CD4-positive, alpha-beta T cell treated with Interleukin-12 subunit alpha and Interleukin-12 subunit beta, for 1 hour (primary cell): ENCODE measurements at places on chromosomes 16 and 17.
A peak's percentile ranks its signal among the peaks of the same experiment; 100 is the strongest.

DNA sequence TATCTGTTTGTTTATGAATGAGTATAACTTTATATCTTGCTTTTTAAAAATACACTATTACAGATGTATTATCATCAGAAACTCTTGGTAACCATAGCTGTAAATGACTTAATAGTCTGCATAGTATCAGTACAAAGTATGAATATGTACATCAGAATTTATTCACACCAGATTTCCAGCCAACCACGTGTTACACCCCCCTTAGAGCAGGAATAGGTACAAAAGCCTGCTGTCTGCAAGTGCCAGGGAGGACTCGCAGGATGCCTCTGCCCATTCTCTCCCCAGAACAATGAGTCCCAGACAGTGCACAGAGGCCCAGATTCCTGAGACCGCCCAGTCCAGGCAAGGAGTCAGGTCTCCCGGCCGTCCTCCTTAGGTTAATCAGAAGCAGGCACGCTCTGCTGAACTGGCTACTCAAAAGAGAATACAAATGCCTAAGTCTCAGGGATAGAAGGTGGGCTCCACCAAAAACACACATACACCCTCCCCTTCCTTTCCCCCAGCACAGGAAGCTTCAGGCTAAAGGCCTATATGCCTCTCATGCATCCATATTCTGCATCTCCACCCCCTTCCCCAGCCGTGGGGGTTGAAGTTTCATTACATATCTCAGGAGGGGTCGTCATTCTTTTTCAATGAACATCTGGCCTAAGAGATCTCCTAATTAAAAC is 159.1 kb upstream of the CDH11 start:
- no peak for DNase-seq

DNA sequence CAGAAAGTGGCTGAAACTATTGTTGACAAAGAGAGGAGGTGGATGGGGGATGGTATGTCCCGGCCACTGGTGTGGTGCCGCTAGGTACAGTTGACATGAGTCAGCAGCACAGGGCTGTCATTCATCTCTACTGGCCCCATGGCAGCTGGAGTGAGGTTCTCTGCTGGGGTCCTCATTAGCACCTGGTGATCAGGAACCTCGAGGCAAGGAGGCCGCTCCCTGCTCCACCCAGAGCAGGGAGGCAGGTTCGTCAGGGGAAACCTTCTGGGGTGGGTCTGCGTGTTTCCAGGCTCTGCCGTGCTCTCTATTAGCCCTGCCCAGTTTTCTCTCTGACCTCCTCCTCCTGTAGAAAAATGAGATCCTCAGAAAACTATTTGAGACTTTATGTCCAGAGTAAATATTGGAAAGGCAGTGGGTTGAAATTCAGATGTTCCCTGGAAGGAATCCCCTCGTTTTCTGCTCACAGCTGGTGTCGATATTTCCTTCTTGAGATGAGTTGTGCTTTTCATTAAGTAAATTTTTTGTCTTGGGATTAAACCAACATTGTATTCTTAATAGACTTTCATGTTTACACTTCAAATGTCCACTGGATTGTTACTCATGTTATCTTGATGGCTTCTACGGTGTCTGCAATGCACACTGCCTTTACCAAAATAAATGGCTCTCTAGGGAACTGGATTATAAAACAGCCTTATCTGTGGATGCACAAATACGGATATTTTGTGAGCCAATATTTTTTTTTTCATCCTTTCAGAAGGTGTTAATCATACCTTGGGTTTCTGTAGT is 7.1 kb downstream of the NTN1 start:
- DNase-seq: no peak

DNA sequence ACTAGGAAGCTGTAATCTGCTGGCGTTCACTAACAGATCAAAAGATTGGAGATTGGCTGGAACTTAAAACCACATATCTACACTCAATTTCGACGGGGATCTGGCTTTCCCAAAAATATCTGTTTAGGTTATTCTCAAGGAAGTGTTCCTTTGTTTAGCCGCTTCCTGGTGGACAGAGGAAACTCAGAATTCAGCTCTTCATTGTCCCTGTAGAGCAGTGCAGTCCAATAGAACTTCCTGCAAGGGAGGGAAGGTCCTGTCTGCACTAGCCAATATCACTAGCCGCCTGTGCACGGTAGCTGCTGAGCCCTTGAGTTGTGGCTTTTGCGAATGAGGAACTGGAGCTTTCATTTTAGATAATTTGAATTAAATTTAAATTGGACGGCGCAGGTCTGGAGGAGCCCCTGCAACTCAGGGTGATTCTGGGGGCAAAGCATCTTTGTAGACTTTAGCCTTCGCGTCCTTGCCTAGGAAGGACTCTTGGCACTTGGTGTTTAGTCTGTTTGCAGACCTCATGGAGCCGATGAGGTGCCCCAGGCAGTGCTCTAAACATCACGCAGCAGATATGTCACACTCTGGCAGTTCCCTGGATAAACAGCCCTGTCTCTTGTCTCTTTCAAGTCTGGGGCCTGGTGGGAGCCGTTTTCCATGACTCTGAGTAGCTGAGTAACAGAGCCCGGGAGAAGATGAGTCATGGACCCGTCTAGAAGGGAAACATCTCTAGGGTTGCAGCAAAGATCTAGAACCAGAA is 122.2 kb downstream of the CCDC182 start:
- DNase-seq: no peak

DNA sequence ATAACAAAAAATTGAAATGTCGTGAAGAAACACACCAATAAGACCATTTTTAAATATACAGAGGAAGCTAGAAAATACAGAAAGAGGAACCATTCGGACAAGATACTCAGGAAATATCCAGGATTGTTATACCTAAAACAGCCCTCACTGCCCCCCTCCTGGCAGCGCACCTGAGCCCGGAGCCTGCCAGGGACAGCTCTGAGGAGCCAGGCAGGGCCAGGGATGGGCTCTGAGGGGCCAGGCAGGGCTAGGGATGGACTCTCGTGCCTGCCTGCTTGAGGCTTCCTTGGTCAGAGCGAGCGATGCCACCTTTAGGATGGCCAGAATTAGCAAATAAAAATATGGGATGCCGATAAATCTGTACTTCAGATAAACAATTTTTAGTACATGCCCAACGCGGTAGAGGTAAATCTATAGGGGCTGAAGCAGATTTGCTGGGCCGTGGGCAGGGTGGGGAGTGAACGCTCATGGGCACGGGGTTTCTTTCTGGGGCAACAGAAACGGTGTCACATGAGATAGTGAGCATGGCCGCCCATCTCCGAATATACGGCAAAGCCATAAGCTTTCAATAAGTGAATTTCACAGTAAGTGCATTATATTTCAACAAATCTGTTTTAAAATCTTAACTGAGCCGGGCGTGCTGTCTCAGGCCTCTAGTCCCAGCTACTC is 18.2 kb upstream of the CSNK1D start:
- DNase-seq: no peak

DNA sequence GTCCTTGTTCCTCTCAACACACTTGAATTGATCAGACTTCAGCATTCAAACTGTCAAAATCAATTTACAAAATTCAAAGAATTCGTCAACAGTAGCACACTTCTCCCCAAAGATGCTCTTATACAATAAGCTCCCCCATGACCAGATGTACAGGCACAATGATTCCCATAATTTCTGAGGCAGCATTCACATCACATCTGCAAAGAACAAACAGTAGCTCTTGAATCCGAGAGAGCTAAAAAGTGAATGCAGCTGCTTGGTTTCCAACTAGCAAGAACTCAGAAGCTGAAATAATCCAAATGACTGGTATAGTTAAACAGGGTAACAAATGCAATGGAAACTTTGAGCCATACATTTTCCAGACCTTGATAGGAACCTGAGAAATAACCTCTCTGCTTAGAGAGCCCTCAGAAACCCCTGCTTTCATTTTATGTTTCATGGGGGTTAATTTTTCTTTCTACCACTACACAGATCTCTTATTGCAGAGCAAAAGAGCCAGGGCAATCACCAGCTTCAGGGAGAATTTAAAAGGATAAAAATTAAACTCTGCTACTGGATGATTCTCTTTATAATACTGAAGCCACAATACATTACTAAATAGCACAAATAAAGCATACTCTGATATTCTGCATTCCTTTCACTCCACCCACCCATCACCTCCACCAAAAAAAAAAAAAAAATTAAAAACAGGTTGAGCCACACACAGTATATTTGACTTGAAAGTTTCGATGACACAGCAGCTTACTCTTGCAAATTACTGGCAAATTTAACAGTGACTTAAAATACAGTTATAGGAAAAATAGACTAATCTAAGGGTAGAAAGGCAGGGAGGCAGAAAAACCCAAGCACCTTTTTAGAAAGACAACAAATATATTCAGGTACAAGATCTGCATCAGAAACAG is 23.1 kb upstream of the TMEM97 start:
- no peak for DNase-seq

- no peak for DNase-seq
Measured at GRCh38 chr17:54903375-54903774, 2.7 kb downstream of the TOM1L1 start.

DNA sequence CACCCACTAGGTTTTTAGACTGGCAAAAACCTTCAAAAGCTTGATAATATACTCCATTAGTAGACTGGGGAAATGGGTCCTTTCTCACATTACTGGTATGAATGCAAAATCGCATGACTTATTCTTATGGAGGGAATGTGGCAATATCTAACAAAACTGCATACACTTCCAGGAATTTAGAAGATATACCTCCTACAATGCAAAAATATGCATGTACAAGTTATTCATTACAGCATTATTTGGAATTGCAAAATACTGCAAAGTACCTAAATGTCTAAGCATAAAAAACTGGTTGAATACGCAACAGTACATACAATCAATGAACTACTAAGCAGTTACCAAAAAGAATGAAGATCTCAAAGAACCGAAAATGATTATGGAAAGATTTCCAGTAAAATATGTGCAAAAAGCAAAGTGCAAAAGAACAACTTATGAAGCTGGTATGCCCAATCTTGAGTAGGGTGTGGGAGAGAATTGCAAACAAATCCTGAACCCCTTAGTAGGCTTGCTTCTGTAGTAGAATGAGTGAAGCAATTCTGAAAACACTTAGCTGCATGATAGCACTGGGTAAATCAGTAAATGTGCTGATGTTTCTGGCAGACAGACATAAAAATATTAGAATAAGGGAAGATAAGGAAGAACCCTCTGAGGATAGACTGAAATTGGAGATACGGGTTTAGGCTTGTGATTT is 180.1 kb downstream of the PARN start:
- DNase-seq: no peak

GRCh38 chr17:4895657-4896331 is 3.5 kb upstream of the C17orf107 start:
- DNase-seq: no peak

DNA sequence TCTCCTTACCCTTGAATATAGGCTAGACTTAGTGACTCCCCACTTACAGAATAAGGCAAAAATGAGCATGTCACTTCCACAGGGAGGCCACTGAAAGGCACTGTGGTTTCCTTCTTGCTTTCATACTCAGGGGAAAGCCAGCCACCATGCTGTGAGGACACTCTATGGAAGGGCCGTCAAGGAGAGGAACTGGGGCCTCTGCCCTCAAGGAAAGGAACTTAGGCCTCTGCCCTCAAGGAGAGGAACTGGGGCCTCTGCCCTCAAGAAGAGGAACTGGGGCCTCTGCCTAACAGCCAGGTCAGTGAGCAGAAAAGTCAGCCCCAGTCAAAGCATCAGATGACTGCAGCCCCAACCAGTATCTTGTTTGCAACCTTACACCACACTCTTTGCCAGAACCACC is 30.1 kb downstream of the VPS35 start:
- peak; percentile 29 for DNase-seq

DNA sequence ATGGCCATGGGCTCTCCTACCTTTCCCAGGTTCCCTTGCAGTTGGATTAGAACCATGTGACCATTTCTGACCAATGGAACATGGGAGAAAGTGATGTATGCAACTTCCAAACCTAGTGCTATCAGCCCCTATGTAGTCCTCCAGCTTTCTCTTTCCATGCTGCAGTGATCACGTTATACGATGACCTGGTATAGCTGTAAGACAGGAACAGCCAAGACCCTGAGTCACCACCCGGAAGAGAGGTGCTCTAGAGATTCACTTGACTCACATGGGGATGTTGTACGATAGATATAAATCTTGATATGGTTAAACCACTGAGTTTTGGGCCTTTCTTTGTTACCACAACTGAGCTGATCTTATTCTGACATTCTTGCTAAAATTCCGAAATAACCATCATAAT is 65.1 kb downstream of the NOG start:
- no peak for DNase-seq

- DNase-seq: no peak
Measured at GRCh38 chr16:58222532-58223316, 24.8 kb upstream of the CSNK2A2 start.

DNA sequence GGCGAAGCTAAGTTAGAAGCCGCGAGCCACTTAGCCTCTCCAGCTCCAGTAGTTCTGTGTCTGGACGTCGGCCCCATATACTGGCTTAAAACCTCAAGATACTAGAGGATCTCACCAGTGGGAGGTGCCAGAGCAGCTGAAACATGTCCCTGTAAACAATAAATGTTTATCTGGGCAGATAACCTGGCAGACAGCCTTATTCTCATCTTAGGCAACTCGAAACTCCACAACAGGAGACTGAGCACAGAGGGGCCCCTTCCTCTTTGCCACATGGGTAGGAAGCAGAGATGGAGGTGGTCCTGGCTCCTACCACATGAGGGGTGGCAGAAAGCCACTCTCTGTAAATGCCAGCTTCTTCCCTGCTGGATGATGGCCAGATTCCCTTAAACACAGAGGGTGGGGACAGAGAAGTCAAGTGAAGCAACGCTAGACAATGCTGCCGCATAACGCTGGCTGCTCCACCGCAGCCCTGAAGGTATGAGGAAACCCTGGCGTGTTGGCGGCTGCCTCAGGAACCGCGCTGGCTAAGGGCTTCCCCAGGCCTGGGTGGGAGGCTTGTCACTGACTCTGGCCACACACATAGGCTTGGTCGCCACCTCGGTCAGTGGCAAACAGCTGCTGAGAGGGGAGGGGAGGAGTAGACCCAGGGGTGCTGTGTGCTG is 67.9 kb downstream of the HIC1 start:
- DNase-seq: no peak

DNA sequence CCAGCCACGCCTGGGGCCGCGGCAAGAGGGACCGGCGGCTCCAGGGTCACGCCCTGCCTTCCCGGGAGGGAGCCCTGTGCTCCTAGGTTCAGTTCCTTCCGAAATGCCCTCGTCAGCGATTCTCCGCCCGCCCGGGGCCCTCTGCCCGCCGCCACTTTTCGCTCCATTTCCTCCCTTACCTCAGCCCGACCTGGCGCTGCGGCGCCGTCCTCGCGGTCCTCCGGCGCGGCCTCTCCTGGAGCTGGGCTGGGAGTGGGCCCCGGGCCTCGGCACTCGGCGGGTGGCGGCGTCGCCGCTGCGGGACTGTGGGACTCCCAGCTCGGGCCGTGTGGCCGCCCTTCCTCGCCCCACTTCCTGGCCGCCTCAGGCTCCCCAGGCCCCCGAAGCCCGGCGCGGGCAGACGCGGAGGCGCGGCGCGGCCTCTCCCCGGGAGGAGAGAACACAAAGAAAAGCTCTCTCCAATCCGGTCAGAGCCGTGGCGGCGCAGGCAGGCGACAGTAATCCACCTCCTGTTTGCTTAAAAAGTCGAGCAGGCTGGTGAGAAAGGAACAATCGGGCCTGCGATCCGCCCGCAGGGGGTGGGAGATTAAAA is 1.6 kb downstream of the BAHCC1 start:
- DNase-seq: peak; percentile 43
